ENCODE measurements at places on chromosomes 13 and 19.

DNA sequence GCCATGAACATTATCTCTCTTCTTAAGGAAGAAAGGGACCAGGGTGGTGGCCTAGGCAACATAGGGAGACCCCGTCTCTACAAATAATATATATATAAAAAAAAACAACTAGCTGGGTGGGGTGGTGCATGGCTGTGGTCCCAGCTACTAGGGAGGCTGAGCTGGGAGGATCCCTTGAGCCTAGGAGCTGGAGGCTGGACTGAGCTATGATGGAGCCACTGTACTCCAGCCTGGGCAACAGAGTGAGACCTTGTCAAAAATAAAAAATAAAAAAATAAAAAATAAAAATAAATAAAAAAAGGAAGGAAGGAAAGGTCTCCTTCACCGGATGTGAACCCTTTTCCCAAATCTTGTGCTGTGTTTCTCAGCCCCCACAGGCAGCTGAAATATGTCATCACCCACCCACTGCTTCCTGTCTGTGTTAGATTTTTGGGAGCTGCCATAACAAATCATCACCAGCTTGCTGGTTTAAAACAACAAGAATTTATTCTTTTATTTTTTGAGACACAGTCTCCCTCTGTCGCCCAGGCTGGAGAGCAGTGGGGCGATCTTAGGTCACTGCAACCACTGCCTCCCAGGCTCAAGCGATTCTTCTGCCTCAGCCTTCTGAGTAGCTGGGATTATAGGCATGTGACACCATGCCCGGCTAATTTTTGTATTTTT lies 9.5 kb upstream of the TSPAN16 start:
- DNase-seq = no peak

GRCh38 chr19:15299568-15300409 lies 32.5 kb downstream of the BRD4 start:
- no peak for DNase-seq

GRCh38 chr19:679418-680286 lies 3.5 kb downstream of the FSTL3 start:
- DNase-seq = no peak

DNA sequence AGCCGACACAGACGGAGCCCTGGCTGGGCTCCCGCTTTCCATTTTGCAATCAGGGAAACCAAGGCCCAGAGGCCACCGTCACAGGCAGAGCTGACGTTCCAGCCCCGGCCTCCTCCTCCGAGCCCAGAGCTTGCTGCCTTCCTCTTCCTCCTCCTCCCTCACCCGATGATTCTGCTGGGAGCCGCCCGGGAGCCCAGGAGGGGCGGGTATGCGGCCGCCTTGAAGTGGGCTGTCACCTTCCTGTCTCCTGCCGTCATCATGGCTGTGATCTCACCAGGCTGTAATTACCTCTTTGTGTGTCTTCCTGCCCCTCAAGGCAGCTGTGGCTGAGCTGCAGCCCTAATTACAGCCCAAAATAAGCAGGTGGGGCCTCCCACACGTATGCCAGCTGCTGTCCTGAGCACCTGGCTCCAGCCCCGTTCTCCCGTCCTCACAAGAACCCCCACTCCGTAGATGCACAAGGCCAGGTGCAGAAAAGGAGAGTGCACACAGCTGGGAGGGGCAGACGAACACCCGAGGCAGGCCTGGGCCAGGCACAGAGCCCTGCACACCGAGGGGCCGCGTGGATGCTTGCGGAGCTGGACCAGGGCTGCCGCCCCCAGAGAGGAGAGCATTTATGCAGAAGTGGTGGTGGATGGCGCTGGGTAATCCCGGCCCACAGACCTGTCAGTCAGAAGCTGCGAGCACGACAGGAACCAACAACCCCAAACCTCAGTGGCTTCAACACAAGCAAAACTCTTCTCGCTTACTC lies 4.0 kb downstream of the TPGS1 start:
- DNase-seq = no peak

DNA sequence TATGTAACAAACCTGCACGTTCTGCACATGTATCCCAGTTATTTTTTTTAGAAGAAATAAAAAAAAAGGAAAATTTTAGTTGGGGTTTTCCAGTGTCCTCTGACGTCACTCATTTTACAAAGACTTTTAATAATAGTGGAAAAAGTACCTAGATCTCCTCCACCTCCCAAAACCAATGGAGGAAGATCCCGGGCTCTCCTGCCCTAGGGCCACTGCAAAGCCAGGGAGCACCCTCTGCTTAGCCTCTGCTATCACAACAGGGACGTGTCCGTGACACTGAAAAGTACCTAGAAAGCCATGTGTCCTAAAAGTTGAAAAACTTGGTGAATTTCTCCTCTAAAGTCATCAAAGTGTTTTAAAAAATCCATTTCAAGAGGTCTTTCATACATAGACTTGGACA lies 46.7 kb upstream of the IRS2 start:
- no peak for DNase-seq

- DNase-seq = no peak
Measured at GRCh38 chr13:22837980-22838647, 342.7 kb upstream of the SGCG start.

DNA sequence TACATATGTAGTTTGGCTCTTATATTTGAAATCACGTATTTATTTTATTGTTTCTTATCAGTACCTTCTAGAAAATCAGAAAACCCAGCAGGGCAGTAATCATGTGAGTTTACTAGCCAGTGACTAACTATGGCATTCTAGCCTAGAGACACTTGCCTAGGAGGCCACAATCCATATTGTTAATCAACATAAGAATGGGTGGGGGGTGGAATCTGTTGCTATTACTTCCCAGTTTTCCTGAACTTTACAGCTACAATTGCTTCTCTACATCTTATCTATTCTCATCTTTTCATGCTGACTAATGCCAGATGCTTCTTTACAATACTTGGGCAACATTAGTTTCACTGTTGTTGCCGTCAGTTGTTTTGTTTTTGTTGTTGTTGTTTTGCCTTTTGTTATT lies 18.7 kb upstream of the ATXN8OS start:
- no peak for DNase-seq

GRCh38 chr19:18710996-18711751 lies 27.7 kb downstream of the CRTC1 start:
- DNase-seq = no peak

GRCh38 chr13:99704390-99704789 lies 203.1 kb downstream of the TM9SF2 start:
- DNase-seq = no peak

DNA sequence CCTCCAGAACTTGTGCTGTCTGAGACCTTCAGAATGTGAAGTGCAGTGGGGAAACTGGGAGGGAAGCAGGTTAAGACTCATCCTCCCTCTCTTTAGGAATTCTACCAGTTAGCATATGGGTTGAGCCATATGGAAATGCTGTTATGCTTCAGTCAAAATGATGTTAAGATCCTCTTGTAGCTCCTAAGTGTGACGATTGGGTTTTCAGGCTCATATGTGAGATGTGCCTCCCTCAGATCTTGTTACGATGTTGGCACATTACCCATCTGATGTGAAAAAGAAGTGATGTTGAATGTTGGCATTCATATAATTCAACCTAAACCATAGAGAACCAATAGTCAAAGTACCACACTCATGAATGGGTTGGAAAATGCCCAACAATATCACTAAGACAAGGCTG lies 67.8 kb upstream of the IPO5 start:
- no peak for DNase-seq

- DNase-seq = no peak
Measured at GRCh38 chr13:21426238-21426637, 32.9 kb downstream of the ZDHHC20 start.

GRCh38 chr13:28540612-28541011 lies 45.7 kb upstream of the FLT1 start:
- DNase-seq = no peak

GRCh38 chr19:55094456-55095259 lies 19.0 kb downstream of the EPS8L1 start:
- DNase-seq = no peak

DNA sequence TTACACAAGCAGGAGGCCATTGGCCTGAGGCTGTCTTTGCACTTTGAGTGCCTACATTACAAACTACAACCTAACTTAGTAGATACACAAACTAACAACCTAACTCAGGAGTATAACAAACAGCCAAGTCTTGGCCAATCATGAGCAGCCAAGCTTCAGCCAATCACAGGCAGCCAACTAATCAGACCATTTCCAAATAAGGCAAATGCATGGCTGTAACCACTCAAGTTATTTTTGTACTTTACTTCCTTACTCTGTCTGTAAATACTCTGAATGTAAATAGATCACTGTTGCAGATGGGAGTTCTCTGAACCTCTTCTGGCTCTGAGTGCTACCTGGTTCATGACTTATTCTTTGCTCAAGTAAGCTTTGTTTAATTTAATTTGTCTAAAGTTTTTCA lies 748.1 kb upstream of the SGCG start:
- no peak for DNase-seq

DNA sequence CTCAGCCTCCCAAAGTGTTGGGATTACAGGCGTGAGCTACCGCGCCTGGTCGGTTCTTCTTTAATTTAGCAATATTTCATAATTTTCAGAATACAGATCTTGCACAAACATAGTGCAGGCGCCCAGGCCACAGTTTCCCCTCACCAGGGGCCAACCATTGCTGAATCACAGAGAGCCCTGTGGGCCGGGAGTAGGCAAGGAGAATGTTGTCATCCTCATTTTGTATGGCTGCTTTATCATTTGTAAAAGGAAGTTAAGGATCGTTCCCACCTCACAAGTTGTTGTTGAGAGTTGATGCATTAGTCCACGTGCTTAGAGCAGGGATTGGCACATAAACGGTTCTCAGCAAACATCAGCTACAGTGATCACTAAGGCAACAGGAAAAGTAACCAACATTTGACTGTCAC lies 30.2 kb downstream of the MEIS3 start:
- DNase-seq = no peak

- DNase-seq = no peak
Measured at GRCh38 chr13:98570929-98571372, 6.0 kb downstream of the STK24 start.

GRCh38 chr13:96746886-96747285 lies 247.4 kb downstream of the OXGR1 start:
- no peak for DNase-seq

DNA sequence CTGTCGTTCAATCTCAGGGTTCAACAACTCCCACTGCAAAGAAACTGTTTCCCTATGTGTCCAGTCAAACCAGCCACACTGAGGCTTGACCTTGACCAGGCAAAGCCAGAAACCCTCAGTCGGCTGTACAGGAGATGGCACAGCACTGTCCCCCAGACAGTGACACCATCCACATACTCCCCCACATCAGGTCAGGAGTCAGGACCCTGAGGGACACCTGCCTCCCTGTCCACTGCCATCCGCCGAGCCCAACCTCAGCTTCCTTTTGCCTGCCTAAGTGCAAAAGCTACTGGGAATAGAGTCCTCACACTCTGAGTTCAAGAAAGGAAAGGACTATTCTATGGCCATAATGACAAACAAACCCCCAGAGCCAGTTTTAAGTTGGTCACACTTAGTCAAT lies 66.8 kb downstream of the ATP7B start:
- no peak for DNase-seq

DNA sequence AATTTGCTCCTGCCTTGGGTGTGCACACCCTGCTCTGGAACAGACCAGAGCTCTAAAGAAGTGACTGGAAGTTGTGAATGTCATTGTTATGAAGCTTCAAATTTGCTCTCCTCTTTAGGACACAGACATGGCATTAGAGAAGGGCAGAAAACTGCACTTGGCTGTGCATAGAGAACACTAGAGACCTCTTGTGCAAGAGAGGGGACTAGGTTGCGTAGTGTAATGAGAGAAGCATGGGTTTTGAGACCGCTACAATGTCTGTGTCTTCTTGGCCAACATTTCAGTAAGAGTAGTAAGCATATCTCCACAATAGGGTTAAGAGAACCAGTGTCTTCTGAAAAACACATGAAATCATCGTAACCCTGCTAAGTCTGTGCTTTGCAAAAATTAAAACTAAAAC lies 423.3 kb downstream of the SPRY2 start:
- DNase-seq = no peak

- DNase-seq = no peak
Measured at GRCh38 chr13:48402325-48402932, 10.5 kb downstream of the LPAR6 start.

- DNase-seq = no peak
Measured at GRCh38 chr13:73521290-73521624, 462.5 kb downstream of the KLF5 start.

DNA sequence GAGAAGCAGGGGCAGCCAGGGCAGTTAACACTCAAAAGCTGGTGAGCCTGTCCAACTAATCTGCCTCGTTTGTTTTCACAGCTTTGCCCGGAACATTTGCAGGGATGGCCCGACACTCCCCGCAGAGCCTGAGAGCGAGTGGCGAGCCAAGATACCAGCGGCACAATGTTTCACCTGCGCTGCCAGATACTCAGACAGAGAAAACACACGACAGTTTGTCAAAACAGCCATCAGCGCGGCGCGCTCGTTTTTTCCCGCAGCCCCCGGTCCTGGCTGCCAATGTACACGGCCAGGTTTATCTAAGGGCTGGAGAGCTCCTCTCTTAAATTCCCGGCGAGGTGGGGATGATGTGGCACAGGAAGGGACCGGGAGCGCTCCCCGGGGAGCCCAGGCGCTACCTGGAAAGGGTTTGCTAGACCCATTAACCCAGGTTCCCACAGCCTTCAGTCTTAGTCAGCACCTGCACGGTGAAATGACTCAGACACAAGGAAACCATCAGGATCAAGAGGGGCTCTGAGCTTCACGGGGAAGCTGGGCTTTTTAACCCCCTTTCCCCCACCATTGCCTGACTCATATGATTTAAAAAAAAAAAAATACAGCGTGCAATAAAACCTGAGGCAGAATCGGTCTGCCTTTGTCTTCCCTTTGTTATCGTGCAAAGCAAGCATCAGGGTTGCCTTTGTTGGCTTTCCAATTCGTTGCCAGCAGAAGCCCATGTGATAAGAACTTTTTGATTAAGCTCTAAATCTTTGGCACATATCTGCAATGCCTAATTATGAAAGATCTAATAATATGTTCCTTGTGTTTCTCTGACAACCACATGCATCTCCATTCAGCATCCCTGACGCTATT lies 186.2 kb downstream of the EFNB2 start:
- DNase-seq = peak; percentile 88

DNA sequence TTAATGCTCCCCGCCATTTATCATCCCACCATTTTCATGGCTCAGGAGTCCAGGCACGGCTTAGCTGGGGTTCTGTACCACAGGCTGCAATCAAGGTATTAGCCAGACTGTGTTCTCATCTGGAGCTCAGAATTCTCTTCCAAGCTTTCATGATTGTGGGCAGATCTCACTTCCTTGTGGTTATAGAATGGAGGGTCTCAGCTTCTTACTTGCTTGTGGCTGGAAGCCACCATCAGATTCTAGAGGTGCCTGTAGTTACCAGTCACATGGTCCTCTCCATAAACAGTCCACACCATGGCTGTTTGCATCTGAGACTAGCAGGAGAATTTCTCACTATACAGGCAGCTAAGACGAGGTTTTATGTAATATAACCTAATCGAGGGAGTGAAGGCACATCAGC lies 45.1 kb upstream of the SLC46A3 start:
- DNase-seq = no peak

Data from G401 (cell line).